ENCODE measurements at places on chromosomes 2 and 18.

GRCh38 chr2:29898999-29899398 is 22.4 kb downstream of the ALK start:
- no peak for DNase-seq

GRCh38 chr2:17164550-17164949 is 353.7 kb downstream of the RAD51AP2 start:
- DNase-seq: no peak

DNA sequence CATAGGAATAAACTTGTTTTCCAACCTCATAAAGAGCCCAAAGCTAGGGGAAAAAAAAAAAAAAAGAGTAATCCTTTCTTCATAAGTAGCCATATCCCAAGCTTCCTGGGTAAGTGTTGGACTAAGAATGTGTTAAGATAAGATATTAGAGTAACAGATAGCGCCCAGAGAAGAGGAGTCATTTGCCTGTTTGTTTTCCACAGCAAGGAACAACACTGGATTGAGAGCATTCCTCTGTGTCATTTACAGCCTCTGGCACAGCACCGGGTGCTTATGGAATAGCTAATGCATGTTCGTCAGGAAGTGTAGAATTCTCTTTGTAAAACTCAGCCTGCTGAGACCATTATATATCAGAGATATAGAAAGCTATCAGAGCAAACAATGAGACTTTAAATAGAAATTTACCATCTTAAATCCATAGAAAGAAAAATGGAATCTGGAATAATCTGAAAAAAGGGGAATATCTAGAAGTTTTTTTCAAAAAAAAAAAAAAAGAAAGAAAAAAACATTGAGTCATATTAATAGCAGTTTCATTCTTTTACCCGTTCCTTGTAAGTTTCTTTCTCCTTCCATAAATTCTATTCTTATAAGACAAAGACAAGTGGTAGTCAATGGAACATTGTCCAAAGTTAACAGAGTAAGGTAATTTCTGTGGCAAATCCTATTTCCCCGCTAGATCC is 37.6 kb downstream of the LRP2 start:
- DNase-seq: no peak

GRCh38 chr2:230042195-230042594 is 26.5 kb downstream of the SLC16A14 start:
- DNase-seq: no peak

GRCh38 chr2:227029426-227030105 is 134.4 kb downstream of the COL4A4 start:
- DNase-seq: no peak

DNA sequence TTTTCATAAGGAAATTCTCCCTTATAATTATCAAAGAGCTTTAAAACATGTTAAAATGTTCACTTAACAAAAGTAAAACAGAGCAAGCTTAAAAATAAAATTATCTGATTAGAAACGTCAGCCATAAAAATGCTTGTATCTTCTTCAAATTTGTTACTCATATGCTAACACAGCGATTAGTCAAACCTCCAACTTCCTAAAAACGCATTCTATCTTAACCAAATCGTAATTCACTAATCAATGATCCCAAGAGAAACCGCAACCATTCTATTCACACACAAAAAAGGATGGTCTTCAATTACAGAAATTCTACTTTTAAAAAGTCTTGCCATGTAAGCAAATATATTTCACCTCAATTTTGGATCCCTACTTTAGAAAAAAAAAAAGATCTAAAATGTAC is 1.9 kb downstream of the STK17B start:
- no peak for DNase-seq

DNA sequence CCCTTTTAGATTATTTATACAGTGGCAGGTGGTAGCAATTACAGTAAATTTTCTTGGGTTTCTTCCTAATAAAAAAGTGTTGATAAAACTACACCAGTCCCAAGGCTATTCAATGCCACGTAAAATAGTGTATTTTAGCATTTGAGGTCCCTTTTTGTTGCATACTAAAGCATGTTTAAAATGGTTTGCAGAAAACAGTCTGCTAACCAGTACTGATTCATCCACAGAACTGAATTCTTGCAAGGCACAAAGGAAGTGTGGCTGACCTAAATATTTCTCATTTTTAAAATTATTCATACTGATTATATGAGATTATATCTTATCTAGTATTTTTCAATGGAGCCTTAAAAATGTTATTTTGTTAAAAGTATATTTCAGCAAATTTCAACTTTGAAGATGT is 98.1 kb downstream of the SMAD2 start:
- no peak for DNase-seq

DNA sequence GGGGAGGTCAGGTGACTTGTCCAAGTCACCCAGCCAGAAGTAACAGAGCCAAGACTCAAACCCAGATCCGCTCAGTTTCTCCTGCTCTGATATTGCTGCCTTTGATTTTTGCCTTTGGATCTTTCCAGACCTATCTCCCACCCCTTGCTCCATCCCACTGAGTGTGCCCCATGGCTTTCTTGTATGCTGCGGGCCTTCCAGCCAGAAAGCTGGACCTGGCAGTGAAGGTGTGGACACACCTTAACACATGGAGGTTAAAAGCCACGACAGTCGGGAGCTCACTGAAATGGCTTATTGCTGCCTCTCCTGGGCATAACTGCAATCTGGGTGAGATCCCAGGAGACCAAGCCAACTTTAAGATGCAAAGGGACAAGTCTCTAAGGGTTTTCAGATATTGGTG is 86.7 kb downstream of the LONRF2 start:
- DNase-seq: no peak

- DNase-seq: no peak
Measured at GRCh38 chr2:118721817-118722551, 125.5 kb downstream of the EN1 start.

GRCh38 chr2:226601881-226602662 is 197.5 kb downstream of the IRS1 start:
- DNase-seq: no peak

DNA sequence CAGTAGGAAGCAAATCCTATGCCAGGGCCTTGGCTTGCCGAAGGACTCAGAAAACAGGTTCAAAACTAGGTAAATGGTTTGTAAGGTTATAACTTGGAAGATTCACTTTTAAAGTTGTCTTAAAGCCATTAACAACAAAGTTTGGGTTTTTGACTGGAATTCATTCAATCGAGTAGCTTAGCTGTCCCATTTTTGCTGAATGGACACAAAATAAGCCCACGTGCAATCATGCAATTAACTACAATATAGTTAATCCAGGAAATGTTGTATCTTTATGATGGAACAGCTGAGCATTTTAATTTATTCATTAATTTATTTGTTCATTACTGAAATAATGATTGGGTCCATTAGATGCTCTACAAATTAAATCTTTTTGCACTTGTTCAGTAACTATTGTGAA is 18.3 kb upstream of the APCDD1 start:
- no peak for DNase-seq

- DNase-seq: no peak
Measured at GRCh38 chr18:9615280-9615797, 980 bp upstream of the PPP4R1 start.

All from NCI-H82 (cell line).